NCI-H460 (cell line): ENCODE measurements at places on chromosomes 4 and X. TPM values are rescaled to one million over a fixed set of nuclear protein-coding genes. Genes with fewer than 3 reads are reported as not detected.

ARHGAP36 gene
- not detected in 2 replicates for total RNA-seq

STS gene
- 1.5 and 1.9 TPM in 2 replicates for total RNA-seq

FRG1 gene
- total RNA-seq: 39.9 and 41.8 TPM in 2 replicates

PRDM8 gene
- 10.2 and 10.4 TPM in 2 replicates for total RNA-seq

BLTP1 gene
- 21.1 and 27.9 TPM in 2 replicates for total RNA-seq

SPANXA2 gene
- total RNA-seq: not detected in 2 replicates

CRLF2 gene
- total RNA-seq: 4.7 and 5.7 TPM in 2 replicates

TKTL2 gene
- total RNA-seq: not detected in 2 replicates

SSX4B gene
- not detected in 2 replicates for total RNA-seq

SLITRK4 gene
- 95.2 and 109 TPM in 2 replicates for total RNA-seq

TLR2 gene
- total RNA-seq: 0.10 and 0.14 TPM in 2 replicates

CXCL8 gene
- total RNA-seq: 1,552 and 1,559 TPM in 2 replicates

DCAF12L1 gene
- not detected in 2 replicates for total RNA-seq

MGAT4D gene
- total RNA-seq: not detected in 2 replicates

MAP9 gene
- 13.0 and 13.8 TPM in 2 replicates for total RNA-seq

ZCCHC18 gene
- total RNA-seq: 0.47 TPM in 1 of 2 replicates, not detected in the other

AWAT2 gene
- not detected in 2 replicates for total RNA-seq

KLB gene
- total RNA-seq: not detected in 2 replicates

TGIF2LX gene
- total RNA-seq: not detected in 2 replicates

RNF212 gene
- 9.9 and 13.3 TPM in 2 replicates for total RNA-seq

SEC24B gene
- 16.9 and 17.3 TPM in 2 replicates for total RNA-seq

SSX4 gene
- not detected in 2 replicates for total RNA-seq

CXCL11 gene
- total RNA-seq: not detected in 2 replicates

ERAS gene
- total RNA-seq: 0.10 TPM in 1 of 2 replicates, not detected in the other

SULT1B1 gene
- under 0.01 TPM in 1 of 2 replicates, not detected in the other for total RNA-seq
